ENCODE measurements at places on chromosomes 11 and 22. TPM values are rescaled to one million over a fixed set of nuclear protein-coding genes. Genes with fewer than 3 reads are reported as not detected.

The CNIH2 gene
- total RNA-seq = 1.7 TPM

DNA sequence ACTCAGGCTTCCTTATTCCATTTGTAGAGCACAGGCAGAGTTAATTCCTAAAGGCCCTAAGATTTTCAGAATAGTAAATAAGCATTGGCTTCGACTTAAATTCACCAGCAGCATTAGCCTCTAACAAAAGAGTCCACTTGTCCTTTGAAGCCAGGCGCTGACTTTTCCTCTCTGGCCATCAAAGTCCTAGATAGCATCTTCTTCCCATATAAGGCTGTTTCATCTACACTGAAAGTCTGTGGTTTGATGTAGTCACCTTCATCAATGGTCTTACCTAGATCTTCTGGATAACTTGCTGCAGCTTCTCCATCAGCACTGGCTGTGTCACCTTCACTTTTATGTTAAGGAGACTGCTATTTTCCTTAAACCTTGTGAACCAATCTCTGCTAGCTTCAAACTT is 118.3 kb upstream of the SOX6 start:
- no peaks in the 10 kb centered on the region for H3K36me3 ChIP-seq
- DNase-seq = no peak
- H3K4me1 ChIP-seq = peaks cover 8% of the 10 kb centered on the region

GRCh38 chr11:60699936-60700335 is 524 bp downstream of the MS4A8 start:
- no peaks in the 10 kb centered on the region for H3K27me3 ChIP-seq
- no peaks in the 10 kb centered on the region for H3K36me3 ChIP-seq
- H3K27ac ChIP-seq = no peak overlapping the region

DNA sequence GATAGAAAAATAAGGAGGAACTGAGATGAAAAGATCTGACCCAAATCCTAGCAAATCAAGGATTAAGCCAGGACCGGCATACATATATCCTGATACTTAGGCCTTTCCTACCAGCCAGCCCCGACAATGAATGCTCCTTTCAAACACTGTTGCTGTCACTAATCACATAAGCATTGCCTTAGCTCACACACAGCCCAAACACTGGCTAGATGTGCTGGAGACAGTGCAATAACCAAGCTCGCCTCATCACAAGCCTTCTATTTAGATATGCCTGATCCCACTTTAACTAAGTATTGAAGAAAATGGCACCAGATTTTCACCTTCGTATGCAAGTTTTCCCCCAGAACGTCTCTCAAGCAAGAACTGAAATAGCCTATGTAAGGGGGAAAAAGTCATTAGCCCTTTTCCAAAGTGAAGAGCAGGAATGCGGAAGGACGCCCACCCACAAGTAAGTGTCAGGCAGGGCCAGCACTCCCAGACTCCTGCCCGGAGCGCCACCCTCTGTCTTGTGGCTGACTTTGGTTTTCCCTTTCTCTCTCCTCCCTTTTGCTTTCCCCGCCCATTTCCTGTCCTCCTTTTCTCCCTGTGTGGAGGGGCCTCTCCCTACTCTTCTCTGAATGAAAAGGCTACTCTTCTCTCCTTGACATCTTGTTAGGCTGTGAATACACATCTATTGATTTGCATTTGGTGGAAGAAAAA is 8.9 kb upstream of the OPCML start:
- no peak for DNase-seq
- no peak overlapping the region for H3K4me3 ChIP-seq
- no peaks in the 10 kb centered on the region for H3K27me3 ChIP-seq
- no peaks in the 10 kb centered on the region for H3K4me1 ChIP-seq
- H3K36me3 ChIP-seq = no peaks in the 10 kb centered on the region

- H3K27ac ChIP-seq = no peak overlapping the region
- H3K4me1 ChIP-seq = peaks cover 8% of the 10 kb centered on the region
- no peaks in the 10 kb centered on the region for H3K27me3 ChIP-seq
Observed at GRCh38 chr11:130088217-130088616, 18.5 kb downstream of the APLP2 start.

The SERPING1 gene
- 129 TPM for total RNA-seq

The SYT7 gene
- total RNA-seq = 15.5 TPM

The CHRM4 gene
- 0.84 TPM for total RNA-seq

DNA sequence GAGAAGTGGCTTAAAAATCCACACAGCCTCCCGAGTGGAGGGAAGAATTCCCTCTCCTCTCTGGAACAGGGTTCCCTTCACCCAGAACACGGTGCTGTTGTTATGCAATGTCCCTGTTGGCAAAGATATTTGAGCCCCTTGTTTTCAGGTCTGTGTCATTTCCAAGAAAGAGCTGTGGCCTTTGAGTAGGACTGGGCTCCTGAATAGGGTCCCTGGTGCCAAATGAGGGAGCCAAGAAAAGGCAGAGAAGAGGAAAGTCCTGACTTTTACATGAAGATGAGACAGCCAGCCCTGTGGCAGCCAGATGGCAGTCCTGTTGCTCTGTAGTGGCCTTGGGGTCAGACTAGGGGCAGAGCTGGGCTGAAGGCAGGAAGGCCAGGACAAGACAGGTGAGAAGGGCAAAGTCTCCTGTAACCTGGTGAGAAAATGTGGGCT is 51.2 kb upstream of the ELF5 start:
- no peak overlapping the region for H3K27ac ChIP-seq
- H3K27me3 ChIP-seq = no peaks in the 10 kb centered on the region
- no peaks in the 10 kb centered on the region for H3K36me3 ChIP-seq
- no peak for DNase-seq
- no peak overlapping the region for H3K4me3 ChIP-seq

GRCh38 chr22:22478470-22478869 is 30.1 kb downstream of the ZNF280B start:
- H3K4me3 ChIP-seq = no peak overlapping the region
- peaks cover 8% of the 10 kb centered on the region for H3K4me1 ChIP-seq
- no peaks in the 10 kb centered on the region for H3K27me3 ChIP-seq
- H3K36me3 ChIP-seq = no peaks in the 10 kb centered on the region
- DNase-seq = no peak

The ANO1 gene
- total RNA-seq = 12.1 TPM

The ZNF214 gene
- total RNA-seq = 3.3 TPM

The NPTXR gene
- 3.1 TPM for total RNA-seq
